Epithelial cell of proximal tubule (primary cell): ENCODE measurements at places on chromosomes 6 and 20. TPM values are rescaled to one million over a fixed set of nuclear protein-coding genes. Genes with fewer than 3 reads are reported as not detected.
A peak's percentile ranks its signal among the peaks of the same experiment; 100 is the strongest.

DNA sequence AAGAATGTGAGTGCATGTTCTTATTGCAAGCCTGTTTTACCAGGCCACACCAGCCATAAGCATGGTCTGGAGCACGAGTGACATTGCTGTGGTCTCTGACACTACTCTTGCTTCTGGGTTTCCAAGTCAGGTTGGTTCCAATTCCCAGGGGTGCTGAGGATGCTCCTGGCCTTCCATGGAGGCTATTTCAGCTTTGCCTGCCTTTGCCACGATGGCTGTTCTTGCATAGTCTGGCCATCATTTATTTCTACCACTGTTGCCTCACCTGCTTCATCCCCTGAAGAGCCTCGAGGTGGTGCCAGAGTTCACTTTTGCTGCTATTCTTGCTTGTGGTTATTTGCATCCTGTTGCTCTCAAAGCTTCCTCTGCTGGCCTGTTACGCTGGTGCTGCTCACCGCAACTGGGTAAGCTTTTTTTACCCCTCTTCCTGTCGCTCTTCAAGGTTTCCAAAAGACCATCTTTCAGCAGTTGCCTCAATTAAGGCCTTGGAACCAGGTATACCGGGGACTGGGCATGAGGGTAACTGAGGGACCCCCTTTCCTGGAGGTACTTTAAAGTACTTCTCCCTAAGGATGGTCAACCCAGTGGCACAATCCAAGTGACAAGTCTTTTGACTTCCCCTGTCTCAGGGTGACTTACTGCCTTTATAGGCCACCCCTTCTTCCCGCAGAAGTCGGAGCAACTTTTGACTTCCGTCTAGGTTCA, 64.5 kb downstream of the AKAP7 start:
- peak; percentile 37 for DNase-seq

- DNase-seq = no peak
These were observed 89.2 kb downstream of the ARID1B start for GRCh38 chr6:156866220-156867015.

GRCh38 chr6:55937261-55937947, 62.0 kb upstream of the BMP5 start:
- no peak for DNase-seq

The NKX2-2 gene
- not detected in 2 replicates for total RNA-seq

The LRRN4 gene
- 152 and 199 TPM in 2 replicates for total RNA-seq

GRCh38 chr6:42141603-42142117, 760 bp downstream of the C6orf132 start:
- DNase-seq = no peak

DNA sequence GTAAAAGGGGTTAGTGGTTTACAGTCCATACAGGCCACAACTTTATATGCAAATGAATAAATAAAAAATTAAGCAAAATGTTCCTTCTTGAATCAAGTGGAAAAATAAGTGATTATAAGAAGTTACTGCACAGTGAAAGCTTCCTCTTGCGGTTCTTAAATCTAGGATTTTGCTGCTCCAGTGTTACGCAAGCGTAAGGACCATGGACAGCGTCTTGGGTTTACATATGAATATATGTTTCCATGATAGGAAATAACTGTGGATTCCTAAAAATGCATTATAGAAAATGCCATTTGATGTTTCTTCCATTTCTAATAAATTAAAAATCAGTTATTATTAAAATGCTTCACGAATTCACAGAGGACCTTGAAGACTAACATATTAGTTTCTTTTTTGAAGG, 176.6 kb upstream of the POU3F2 start:
- peak; percentile 1 for DNase-seq

The CCND3 gene
- 45.4 and 54.2 TPM in 2 replicates for total RNA-seq

The MPC1 gene
- 20.4 and 21.2 TPM in 2 replicates for total RNA-seq

DNA sequence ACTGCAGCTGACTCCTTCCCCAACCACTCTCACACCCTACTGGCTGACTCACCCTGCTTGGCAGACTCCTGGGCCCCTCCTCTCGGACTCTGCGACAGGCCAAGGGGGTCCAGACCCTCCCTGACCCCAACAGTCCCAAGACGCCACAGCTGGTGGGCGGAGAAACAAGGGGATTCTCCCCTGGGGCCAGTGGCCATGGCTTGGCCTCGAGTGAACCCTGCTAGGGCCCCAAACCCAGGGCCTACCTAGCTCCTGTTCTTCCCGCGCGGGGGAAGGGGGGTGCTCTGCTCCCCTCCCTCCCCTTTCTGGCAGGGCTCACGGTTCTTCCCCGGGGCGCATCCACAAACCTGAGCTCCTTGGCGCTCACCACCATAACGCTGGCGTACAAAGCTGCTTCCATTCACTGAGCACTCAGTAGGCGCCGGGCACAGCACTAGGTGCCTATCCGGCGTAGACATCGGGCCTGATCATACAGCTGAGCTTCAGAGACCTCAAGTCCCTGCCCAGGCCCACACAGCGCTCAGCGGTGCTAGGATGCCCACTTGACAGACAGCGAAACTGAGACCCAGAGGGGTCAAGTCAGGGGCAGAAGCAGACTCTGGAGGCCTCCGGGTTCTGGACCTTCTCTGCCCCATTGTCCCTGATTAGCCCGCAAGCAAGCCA, 597 bp downstream of the ADA start:
- no peak for DNase-seq

DNA sequence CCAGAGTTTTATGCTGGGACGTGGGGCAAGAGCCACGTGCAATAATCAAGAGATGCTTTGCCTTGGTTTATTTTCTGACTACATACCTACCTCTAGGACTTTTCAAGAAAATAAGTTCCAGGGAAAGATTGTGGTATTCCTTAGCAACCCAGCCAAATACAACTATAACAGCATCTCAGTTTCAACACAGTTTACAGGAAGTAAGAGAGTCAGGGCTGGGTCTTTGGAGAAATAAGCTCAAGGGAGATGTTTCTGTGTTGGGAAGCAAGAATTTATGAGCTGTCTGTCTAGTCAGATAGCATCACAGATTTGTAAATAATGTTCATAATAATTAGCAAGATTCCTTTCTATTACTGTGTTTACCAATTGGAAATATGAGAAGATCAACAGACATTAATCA, 35.1 kb downstream of the MAP3K5 start:
- DNase-seq = no peak

DNA sequence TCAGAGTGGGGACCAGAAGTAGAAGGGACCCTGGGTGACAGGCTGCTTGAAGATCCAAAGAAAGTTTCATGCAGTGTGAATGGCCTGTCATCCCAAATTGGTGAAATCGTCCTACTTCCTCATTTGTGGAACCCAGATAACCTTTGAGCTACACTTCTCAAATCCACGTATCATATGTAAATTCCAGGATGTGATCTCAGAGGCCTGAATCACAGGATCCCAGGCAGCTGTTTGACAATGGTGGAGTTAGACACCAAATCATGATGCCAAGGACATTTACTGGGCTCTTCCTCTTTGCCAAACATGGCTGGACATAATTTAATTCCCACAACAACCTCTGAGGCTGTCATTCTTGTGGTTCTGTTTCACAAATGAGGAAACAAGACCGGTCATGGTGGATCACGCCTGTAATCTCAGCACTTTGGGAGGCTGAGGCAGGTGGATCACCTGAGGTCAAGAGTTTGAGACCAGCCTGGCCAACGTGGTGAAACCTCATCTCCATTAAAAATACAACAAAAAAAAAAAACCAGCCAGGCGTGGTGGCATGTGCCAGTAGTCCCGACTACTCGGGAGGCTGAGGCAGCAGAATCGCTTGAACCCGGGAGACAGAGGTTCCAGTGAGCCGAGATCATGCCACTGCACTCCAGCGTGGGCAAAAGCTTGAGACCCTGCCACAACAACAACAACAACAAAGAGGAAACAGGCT, 39.9 kb upstream of the TTPAL start:
- no peak for DNase-seq

DNA sequence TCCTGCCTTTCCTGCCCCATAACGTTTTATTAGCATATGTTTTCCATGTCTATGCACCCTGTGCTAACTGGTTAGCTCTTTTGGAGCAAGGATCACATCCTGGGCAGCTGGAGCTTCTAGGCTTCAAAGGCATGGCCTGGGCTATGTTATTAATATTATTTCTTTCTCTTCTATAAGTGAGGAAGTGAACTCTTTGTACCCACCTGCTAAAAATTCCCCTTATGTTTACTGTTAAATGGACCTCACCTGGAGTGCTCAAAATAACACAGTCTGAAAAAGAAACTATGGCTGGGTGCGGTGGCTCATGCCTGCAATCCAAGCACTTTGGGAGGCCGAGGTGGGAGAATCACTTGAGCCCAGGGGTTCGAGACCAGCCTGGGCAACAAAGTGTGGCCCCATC, 97.8 kb downstream of the TNFAIP3 start:
- no peak for DNase-seq

DNA sequence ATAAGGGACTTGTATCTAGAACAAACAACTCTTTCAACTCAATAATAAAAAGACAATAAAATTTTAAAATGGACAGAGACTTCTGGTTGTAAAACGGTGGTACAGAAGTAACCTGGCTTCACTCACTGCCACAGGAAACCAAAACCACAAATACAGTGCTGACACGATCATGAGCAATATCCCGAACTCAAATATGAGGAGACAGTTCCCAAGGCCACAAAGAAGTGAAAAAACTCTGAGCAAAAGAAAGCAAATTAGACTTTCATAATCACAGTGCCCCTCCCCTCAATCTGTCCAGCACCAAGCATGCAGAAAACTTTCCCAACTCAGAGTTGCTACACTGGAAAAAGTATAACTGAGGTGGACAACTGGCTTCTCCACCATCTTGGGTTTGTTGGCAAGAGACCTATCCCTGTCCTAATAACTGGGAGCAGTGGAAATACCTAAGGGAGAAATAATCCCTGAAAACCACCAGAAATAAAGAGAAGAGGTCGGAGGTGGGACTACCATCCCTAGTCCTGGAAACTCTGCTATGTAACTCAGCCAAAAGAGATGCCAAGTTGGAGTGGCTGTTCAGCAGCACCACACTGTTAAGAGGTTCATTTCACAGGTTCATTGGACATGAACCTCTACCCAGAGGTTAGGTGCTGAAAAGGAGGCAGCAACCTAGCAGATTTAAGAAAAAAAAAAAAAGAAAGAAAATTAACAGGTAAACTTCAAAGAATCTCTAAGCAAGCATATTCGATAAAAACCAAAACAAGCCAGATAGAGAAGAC, 55.5 kb downstream of the REV3L start:
- DNase-seq = peak; percentile 16

GRCh38 chr6:110326057-110326456, 32.1 kb downstream of the METTL24 start:
- DNase-seq = no peak

DNA sequence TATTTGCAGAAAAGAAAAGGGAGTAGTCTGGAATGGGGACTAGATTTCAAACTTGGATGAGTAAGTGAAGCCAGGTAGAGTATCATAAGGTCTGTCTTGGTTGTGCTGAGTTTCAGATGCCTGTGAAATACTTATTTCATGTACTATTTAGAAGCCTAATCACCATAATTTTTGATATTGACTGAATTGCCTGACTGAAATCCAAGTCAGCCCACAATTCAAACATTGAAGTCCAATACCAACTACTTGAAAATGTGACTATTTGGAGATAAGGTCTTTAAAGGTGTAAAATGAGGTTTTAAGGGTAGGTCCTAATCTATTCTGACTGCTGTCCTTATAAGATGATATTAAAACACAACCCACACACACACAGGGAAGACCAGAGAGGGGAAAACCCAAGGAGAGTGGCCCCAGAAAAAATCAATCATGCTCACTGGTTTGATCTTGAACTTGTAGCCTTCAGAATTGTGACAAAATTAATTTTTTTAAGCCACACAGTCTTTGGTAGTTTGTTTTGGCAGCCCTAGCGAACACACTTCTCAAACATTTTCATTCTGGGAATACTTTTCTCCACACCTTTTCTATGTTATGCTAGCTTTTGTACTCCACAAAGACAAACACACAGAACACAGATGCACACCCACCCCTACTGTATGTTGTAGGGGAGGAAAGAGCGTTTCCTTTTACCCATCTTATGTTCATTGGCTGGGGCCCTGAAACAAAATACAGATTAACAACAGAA, 126.3 kb downstream of the HFE start:
- no peak for DNase-seq

DNA sequence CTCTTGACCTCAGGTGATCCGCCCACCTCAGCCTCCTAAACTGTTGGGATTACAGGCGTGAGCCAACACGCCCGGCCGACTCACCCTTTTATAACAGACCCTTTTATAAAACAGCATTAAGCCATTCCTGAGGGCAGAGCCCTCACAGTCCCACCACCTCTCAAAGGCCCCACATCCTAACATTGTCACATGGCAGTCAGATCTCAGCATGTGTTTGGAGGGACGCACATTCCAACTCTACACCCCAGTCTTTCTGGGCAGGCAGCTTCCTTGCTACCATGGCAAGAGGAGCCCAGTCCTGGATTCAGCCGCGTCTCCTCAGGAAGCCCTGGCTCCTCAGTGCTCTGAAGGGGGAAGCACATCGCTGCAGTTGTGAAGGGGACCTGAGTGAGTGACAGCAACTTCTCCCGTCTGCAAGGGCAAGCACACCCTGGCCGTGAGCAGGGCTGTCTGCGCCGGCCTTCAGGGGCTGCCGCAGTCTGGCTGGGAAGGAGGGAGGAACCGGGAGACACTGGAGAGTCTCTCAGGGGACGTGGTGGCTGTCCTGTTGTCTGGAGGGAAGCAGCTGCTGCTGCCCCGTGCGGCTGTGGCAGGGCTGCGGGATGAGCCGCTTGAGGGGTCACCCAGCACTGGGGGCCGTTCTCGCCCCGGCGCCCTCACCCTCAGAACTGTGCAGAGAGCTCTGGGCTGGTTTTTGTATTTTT, 15.9 kb downstream of the OSBPL2 start:
- DNase-seq = no peak

- DNase-seq = no peak
These were observed 95.1 kb upstream of the SASH1 start for GRCh38 chr6:148247386-148248063.

DNA sequence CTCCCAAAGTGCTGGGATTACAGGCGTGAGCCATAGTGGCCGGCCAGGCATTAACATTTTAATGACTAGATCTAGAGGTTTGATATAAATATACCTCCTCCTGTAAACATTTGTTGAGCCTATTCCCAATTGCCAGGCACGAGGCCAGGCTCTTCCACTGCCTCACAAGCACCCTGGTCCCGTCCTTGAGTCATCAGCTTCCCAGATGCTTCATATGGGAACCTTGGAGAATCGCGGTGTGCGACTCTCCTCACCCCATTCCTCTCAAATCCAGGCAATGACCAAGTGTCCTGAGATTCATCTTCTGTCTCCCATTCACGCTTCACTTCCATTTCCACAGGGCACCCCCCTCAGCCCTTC, 35.9 kb upstream of the PIM1 start:
- no peak for DNase-seq

The RAB32 gene
- 94.8 and 152 TPM in 2 replicates for total RNA-seq
